WTC11 (cell line): ENCODE measurements at places on chromosomes 4 and X.

DNA sequence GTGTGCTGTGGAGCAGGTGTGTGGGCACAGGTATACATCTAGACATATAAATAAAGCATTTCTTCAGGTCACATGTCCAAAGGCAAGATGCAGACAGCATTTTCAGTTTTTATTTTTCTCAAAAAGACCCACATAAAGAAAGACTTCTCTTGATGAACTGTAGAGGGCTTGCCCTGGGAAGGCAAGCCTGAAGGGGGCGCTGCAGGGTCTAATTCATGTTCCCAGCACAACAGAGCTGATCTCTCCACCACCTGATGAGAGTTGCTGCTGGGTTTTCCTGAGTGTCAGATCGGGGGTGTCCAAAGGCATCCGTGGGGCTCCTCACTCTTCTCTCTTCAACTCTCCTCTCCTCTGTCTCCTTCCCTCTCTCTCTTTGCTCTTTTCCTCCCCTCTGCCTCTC lies 26.6 kb downstream of the ADRA2C start:
- DNase-seq, result peak; percentile 92

DNA sequence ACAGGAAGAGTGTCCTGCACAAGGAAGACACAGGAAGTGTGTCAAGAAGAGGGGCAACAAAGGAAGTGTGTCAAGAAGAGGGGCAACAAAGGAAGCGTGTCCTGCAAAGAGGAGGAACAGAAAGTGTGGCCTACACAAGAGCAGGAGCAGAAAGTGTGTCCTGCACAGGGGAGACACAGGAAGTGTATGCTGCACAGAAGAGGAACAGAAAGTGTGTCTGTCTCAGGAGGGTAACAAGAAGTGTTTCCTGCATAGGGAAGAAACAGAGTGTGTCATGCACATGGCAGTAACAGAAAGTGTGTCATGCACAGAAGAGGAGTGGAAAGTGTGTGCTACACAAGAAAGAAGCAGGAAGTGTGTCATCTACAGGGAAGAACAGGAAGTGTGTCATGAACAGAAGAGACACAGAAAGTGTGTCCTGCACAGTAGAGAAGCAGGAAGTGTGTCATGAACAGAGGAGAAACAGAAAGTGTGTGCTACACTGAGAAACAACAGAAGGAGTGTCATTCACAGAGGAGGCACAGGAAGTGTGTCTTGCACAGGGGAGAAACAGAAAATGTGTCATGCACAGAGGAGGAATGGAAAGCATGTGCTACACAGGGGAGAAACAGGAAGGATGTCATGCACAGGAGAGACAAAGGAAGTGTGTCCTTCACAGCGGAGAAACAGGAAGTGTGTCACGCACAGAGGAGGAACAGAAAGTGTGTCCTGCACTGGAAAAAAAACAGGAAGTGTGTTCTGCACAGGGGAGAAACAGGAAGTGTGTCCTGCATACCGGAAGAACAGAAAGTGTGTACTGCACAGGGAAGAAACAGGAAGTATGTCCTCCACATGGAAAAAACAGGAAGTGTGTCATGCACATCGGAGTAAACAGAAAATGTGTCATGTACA lies 526.4 kb upstream of the PRKX start:
- no peak for DNase-seq

DNA sequence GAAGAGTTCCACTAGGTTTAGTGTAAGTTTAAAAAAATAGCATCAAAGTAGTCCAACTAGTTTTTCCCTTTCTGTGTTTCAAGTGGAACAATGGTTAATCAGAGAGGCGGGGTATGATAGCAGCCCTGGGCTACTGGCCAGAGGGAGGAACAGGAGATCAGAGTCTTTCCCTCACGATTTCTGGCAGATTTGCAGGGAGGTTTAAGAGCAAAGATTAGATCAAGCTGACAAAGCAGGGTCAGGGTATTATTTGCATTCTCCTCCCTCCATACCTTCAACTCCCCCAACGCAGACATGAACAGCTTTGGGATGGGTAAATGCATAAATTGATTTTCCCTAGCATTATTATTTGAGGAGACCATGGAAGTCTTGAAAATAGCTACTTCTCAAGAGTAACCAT lies 277.6 kb upstream of the DIAPH2 start:
- no peak for DNase-seq

GRCh38 chrX:94058728-94059382 lies 384.8 kb downstream of the FAM133A start:
- peak; percentile 14 for DNase-seq

GRCh38 chrX:25754399-25754798 lies 383.7 kb upstream of the MAGEB18 start:
- DNase-seq, result no peak

DNA sequence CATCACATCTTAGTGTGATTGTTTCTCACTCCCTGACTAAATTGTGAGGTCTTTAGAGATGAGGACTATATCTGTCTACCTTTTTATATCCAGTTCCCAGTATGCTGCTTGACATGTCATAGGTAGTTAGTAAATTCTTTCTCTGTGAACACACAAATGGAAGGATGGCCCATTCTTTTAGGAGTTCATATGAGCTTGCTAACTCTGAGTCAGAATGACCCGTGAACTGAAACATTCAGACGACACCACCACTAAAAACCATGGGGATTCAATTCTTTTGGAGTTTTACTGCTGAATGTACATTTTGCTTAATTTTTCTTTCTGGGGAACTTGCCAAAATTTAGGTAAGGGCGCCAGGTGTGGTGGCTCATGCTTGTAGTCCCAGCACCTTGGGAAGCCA lies 13.9 kb downstream of the OFD1 start:
- DNase-seq, result no peak

- no peak for DNase-seq
Measured at GRCh38 chrX:11431786-11432185, 138.6 kb downstream of the AMELX start.

DNA sequence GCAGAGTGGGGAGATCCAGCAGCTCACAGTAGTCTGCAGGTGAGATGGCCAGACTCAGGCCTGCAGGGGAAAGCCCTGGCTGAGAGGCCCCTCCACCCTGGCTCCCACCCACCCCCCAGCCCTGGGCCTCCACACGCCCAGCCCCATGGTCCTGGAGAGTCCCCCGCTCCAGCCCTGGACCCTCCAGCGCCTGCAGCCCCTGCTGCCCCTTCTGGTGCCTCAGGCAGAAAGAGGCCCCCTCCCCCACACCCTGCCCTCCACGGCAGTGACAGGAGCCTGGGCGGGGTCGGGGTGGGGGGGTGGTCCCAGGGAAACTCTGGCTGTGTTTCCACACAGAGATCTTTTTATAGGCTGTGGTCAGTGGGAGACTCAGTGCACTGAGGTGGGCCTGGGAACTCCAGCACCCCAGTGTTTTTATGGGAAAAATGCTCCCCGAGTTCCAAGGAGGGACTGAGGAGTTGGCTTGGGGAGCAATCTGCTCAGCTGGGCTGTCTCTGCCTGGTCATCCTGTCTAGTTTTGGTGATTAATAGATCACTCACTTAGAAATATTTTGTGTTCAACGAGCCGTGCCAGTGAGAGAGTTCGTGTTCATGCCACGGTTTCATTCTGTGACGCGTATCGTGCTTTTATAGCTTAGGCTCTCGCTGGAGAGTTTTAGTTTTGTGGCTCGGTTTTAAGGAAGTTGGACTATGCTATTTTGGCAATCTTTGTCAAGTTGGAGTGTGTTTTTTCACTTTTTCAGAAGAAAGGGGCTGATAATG lies 53.1 kb upstream of the HGFAC start:
- DNase-seq, result no peak

- DNase-seq, result peak; percentile 42
Measured at GRCh38 chr4:80202741-80203553, 5.6 kb downstream of the PRDM8 start.

DNA sequence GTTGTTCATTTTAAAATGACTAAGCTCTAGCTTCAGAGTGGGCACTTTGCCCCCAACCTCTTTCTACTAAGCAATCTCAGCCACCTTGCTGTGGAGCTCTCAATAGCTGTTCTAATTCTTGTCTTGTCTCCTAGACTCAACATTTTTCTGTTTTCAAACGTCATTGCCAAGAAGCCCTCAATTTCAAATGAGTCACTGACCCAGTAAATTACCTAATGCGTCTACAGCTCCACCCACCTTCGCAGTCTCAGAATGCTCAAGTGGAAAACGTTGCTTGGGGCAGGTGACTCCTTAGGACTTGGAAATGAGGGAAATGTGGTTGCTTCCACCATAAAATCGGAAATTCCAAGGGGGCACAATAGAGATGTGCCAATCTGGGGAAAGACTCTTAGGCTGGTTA lies 59.0 kb downstream of the ING2 start:
- no peak for DNase-seq

DNA sequence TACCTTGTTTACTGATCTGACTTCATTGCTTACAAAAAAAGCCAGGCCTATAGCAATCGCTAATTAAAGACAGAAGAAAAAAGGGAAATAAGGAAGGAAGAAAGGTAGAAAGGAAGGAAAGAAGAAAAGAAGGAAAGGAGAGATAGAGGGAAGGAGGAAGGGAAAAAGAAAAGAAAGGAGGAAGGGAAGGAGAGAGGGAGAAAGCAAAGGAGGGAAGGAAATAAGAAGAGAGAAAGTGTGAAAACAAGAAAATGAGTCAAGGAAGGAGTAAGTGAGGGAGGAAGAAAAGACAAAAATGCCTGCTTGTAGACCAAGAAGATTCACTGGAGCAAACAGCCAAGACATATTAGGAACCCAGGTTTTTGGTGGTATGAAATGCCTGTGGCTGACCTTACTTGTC lies 57.0 kb upstream of the MAGEB16 start:
- no peak for DNase-seq
